ENCODE measurements at places on chromosomes 6 and 20. TPM values are rescaled to one million over a fixed set of nuclear protein-coding genes. Genes with fewer than 3 reads are reported as not detected.

- DNase-seq = no peak
These were observed 111.0 kb downstream of the SYCP2 start for GRCh38 chr20:59822291-59823029.

GRCh38 chr6:121731381-121731780 is 295.9 kb downstream of the GJA1 start:
- DNase-seq = no peak

GRCh38 chr20:25059866-25060465 is 2.0 kb upstream of the ACSS1 start:
- no peak for DNase-seq

GRCh38 chr6:127302728-127303660 is 36.3 kb downstream of the RNF146 start:
- DNase-seq = peak; percentile 16

GRCh38 chr20:5592823-5593739 is 157.1 kb upstream of the SHLD1 start:
- no peak for DNase-seq

- DNase-seq = no peak
These were observed 81.8 kb upstream of the DST start for GRCh38 chr6:56724455-56724854.

GRCh38 chr6:43880236-43881137 is 110.5 kb downstream of the VEGFA start:
- DNase-seq = no peak

DNA sequence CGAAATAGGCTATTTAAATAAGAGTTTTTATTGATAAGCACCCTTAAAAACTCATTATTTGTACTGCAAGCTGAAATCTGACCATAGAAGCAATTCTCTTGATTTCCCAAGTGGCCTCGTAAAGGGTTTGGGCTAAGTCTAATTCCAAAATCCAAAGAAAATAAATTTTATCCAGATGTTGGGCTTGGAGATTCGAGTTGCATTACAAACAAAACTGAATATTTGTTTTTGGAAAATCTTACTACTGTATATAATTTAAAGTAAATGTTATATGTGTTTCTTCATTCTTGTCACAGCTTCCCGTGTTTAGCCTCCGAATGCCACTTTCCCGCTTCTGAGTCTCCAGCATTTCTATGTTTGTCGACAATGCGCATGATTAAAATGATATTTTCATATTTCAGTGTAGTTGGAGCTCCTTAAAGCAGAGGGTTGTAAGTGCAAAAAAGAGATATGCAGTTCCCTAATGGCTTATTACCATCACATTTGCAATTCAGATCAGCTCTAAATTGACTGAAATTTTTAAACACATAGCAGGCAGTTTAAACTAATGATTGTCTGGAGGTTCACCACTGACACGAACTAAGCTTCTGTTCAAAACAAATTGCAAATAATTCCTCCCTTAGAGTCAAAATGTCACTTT is 47.0 kb downstream of the PRL start:
- no peak for DNase-seq

DNA sequence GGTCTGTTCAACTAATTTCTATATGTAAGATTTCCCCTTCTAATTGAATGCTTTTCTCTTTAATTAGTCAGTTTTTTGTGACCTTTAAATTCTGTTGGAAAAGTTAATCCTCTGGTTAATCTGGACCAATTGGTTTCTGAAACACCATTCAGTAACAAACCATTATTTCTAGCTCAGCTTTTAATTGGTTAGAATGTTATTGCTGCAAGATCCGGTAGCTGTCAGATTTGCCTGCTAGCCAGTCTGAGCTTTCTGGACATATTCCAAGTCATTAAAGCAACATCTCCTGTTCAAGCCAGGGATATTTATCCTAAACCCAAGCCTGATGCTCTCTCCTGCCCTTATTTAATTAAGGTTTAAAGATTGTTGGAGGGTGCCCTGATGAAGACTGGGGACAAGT is 55.1 kb upstream of the FBXL4 start:
- no peak for DNase-seq

DNA sequence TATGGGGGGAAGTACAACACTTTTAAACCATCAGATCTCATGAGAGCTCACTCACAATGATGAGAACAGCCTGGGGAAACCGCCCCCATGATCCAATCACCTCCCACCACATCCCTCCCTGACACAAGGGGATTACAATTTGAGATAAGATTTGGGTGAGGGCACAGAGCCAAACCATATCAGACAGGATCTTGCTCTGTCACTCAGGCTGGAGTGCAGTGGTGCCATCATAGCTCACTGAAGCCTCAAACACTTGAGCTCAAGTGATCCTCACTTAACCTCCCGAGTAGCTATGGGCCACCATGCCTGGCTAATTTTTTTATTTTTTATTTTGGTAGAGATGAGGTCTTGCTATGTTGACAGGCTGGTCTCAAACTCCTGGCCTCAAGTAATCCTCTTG is 5.1 kb upstream of the IYD start:
- DNase-seq = no peak

DNA sequence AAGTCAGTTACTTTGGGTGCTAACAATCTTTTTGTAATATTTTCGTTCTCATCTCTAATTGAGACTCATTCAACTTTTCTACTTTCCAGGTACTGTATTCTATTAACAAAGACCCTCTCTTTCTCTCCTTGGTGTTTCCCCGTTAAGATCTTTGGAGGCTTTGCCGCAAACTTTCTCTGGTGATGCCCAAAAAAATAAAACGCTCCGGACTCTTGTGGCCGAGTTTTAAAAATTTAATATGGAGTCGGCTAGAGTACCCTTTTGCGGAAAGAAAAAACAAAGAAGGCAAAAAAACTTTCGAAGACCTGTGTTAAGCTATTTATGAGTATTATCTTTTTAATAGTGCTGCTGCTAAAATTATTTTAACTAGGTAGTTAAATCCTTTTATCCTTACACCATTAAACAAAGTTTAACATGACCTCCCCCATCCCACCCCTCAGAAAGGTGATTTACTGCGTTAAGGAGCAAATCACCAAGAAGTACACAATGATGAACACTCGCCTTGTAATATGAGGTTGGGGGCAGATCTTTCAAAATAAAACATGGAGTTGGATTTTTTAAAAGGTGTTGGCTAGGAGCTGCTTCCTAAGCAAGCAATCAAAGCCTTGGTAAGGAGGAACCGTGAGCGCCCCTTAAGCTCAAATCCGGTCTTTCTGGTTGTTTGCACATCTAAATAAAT is 10.0 kb downstream of the SIM1 start:
- DNase-seq = no peak

- no peak for DNase-seq
These were observed 14.7 kb downstream of the CHRNA4 start for GRCh38 chr20:63346131-63347080.

DNA sequence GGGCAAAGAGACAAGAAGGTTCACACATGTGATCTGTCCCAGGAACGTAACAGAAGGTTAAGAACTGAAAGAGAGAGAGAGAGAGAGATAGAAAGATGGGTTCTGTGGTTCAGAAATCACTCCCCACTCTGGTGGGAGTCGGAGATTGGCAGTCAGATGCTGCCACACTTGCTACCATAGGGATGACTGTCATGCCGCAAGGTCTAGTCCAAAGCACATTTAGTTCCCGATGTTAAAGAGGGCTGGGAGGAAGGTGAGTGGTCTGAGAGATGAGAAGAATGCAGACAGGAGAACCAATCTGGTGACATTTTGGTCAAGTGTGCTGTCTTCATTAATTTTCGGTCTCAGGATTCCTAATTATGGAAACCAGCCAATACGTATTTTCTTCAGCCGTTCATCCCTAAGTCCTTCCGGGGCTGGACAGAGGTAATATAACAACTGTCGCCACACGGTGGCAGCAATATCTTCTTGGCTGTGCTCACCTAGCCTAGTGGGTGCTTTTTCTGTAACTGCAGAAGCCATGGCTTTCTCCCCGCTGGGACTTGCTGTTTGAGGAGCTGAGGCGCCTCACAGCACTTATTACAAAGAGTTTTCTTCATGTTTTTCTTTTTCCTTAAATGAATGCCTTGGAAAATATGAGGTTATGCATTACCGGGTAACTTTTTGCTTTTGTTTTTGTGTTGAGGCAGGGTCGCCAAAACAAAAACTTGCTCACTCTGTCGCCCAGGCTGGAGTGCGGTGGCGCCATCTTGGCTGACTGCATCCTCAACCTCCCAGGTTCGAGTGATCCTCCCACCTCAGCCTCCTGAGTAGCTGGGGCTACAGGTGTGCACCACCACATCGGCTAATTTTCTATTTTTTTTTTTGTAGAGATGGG is 46.0 kb downstream of the SLC35D3 start:
- peak; percentile 72 for DNase-seq

DNA sequence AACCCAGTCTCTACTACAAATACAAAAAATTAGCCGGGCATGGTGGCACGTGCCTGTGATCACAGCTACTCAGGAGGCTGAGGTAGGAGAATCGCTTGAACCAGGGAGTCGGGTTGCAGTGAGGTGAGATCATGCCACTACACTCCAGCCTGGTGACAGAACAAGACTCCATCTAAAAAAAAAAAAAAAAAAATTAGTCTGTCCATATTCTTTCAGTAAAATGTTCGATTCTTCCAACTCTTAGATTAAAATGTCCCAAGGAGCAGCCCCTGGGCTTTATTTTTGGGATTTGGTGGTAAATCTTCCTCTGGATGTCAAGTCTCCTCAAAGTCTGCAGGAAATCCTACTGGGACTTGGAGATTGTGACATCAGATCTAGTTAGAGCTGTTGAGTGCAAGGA is 101.0 kb upstream of the EEF1E1 start:
- no peak for DNase-seq

DNA sequence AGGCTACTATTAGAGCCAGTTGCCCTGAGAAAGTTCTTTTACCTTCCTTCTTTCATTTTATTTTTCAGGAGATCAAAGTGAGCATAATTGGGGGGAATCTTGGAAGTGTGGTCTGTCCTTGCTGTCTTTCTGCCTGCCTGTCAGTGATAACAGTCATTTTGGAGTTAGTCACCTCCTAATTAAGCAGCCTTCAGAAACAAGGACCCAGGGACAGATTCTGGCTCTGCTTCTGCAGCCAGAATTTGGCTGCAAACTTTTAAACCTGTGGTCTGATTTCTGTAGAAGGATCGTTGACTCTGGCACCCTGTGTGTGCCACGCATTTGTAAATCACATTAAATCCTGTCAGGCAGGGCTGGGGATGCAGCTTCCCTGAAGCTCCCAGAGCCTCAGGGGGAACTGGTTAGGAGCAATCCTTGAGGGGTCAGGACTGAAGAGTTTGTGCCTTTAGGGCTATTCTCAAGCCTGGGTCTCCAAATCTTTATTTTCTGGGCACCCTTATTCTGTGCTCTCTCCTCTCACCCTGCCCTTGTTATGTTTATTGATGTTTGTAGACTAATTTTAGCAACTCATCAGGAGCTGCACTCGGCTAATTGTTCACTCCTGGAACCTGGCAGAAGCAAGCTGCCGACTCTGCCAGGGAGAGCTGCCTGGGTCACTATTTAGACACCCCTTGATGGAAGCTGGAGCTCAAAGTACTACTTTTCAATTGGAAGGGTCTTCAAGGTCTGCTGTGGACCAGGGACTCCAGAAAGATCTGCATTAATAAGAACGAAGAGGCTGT is 6.8 kb downstream of the NOX3 start:
- peak; percentile 15 for DNase-seq

DNA sequence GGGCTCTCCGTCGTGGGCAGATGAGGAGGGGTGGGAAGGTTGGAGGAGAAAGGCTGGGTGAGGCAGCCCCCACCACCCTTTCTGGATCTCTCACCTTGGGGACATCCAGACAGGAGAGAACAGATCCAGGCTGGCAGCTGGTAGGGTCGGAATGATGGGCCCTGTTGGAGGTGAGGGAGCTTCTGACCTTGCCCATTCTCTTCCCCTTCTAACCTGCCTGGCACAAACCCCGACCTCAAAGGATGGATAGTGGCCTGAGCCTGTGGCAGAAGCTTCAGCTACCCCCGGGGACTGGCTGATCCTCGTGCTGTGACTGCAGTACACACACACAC is 6.0 kb upstream of the NPBWR2 start:
- DNase-seq = no peak

- DNase-seq = no peak
These were observed 644 bp downstream of the KIZ start for GRCh38 chr20:21126581-21126870.

- no peak for DNase-seq
These were observed 67.7 kb downstream of the SYNJ2 start for GRCh38 chr6:158049055-158050028.

GRCh38 chr6:31268836-31269235 is 3.1 kb downstream of the HLA-C start:
- no peak for DNase-seq

- DNase-seq = no peak
These were observed 34.0 kb downstream of the NCOA6 start for GRCh38 chr20:34791289-34792020.

The KCNK17 gene
- 180 TPM for total RNA-seq

The SMLR1 gene
- not detected for total RNA-seq

The DEFB129 gene
- total RNA-seq = not detected

The PI3 gene
- total RNA-seq = not detected

The GHRH gene
- not detected for total RNA-seq

The MAFB gene
- total RNA-seq = 2.1 TPM

The TFB1M gene
- total RNA-seq = 25.9 TPM

The DEF6 gene
- 24.0 TPM for total RNA-seq

The SOX18 gene
- 149 TPM for total RNA-seq

The NOTCH4 gene
- total RNA-seq = 151 TPM

The ZSCAN16 gene
- 6.5 TPM for total RNA-seq

The GPRC6A gene
- not detected for total RNA-seq

The SMPDL3A gene
- 10.3 TPM for total RNA-seq

The MMP24 gene
- total RNA-seq = 9.1 TPM

The TREM1 gene
- 0.38 TPM for total RNA-seq

Data from endothelial cell (in vitro differentiated cells).